ENCODE measurements at places on chromosomes 11 and 22.

DNA sequence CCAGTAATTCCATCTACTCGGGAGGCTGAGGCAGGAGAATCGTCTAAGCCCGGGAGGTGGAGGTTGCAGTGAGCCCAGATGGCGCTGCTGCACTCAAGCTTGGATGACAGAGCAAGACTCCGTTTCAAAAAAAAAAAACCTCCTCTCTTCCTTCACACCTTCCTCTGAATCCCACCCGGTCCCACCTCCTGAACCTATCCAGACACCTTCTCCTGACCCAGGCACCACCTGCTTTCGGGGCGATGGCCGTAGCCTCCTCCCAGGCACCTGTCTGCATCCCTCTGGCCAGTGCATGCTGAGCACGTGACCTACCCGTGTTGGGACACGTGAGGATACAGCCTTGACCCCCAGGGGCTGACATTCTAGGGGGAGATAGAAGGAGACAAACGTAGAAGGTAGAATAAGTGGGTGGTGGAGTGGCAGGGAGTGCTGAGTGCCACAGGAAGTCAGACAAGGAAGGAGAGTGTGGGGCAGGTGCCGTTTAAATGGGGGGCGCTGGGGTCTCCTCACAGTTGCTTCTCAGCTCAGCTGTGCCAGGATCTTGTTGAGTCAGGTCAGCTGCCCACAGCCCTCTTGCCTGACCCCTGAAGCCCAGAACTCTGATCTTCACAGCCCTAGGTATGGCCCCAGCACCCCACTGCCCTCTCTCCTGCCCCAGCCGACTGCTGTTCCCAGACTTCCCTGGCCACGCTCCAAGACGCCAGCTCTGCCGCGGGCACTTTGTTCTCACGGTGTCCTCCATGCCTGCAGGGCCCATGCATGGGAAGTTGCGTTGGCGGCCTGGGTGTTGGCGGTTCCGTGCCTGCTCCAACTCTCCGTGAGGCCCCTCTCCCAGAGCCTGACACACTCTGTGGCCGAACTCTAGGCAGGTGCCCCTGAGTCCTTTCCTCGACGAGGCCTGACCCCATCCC lies 1.2 kb upstream of the MIOX start:
- no peak for DNase-seq

- peak; percentile 40 for DNase-seq
Measured at GRCh38 chr11:32894149-32894827, 1.7 kb downstream of the QSER1 start.

GRCh38 chr22:32444068-32444467 lies 20.2 kb downstream of the BPIFC start:
- DNase-seq = no peak

DNA sequence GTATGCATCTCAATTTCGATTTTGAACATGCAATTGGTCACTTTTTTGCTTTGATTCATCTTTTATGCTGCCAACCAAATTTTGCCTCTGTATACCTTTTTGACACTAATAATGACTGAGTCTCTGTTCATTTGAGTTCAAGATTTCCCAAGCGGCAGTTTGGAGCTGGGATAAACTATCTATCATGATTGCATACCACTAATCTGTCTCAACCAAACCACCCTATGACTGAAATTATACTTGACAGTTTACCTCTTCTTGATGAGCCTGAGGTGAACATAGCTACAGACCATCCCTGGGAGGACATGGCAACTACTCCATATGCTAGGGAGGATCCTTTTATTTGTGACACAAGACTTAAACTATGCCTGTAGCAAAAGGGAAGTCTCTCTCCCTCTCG lies 146.2 kb downstream of the PAX6 start:
- DNase-seq = no peak

- no peak for DNase-seq
Measured at GRCh38 chr22:25494774-25495173, 69.7 kb upstream of the GRK3 start.
